Stimulated activated CD4-positive, alpha-beta T cell treated with anti-CD3 and anti-CD28 coated beads, TNF-alpha, amount 100 ng/mL, for 48 hours (primary cell): ENCODE measurements at places on chromosomes 2 and 18.

GRCh38 chr2:218397820-218398436 lies 1.7 kb upstream of the CTDSP1 start:
- no peak for DNase-seq

- DNase-seq: no peak
Measured at GRCh38 chr2:667332-667999, 9.7 kb downstream of the TMEM18 start.

DNA sequence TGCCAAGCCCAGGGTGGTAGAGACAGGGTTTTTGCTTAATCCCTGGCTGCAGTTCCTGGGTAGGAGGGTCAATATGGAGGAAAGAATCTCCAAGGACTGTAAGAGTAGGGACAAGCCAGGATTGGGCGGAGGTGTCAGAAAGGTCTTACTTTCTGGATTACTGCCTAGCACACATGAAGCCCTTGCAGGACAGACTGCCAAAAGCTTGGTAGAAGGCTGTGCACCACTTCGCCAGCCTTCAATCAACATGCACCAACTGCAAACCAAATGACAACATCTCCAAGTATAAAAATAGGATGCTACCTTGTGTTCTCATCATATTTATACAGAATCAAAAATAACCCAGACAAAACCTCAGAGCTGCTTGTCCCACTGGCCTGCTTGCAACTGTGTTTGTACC lies 3.7 kb downstream of the ZNF142 start:
- no peak for DNase-seq

- no peak for DNase-seq
Measured at GRCh38 chr18:9711361-9712129, 3.4 kb downstream of the RAB31 start.

- no peak for DNase-seq
Measured at GRCh38 chr18:51196118-51196810, 1.2 kb downstream of the MEX3C start.

DNA sequence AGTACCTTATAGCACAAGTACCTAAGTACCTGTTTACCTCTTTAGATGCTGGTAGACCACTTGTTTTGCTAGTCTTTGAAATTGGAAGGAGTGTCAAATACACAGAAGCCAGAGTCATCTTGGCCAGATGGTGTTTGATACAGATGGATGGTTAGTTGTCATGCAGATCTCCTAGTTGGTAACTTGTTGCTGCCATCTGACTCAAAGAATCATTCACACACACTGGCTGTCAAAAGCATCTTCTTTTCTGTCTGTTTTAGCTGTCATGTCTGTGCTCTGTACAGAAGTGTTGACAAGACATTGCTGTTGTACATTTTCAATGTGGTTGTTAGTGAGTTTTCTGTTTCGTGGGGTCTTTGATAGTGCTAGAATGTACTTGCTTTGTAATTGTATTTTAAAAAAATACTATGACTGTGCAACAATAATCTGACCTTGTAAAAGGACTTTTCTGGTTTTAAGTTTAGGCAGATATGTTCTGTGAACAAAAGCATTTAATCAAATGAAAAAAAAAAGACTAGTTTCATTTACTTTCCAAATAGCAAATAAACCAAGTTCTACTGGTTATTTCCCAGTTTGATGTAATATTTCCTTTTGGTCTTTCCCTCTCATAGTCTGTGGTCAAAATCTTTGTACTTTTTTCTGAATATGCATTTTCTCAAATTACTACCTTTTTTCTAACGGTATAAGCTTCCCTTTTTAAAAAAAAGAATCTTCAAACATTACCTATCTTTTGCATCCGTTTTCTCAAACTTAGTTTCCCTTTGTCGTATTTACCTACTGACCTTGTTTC lies 39.9 kb downstream of the TANK start:
- DNase-seq: no peak

GRCh38 chr2:98486374-98486981 lies 41.8 kb downstream of the INPP4A start:
- DNase-seq: no peak

GRCh38 chr18:51399491-51400122 lies 202.1 kb upstream of the MEX3C start:
- no peak for DNase-seq

DNA sequence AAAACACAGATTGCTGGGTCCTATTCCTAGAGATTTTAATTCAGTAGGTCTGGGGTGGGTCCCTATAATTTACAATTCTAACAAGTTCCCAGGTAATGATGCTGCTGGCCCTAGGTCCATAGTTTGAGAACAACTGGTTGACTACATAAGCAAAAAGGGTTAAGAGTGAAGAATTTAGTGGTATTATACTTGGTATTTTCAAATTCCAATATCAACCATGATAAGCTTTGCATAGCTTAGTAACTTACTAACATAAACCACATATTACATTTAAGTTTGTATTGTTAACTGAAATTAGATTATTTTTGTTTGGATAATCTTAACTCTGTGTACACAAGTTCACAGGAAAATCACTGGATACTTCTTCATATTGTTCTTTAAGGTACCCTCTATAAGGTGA lies 862.9 kb upstream of the ACVR2A start:
- no peak for DNase-seq
